ENCODE measurements at places on chromosomes 2 and 18.

DNA sequence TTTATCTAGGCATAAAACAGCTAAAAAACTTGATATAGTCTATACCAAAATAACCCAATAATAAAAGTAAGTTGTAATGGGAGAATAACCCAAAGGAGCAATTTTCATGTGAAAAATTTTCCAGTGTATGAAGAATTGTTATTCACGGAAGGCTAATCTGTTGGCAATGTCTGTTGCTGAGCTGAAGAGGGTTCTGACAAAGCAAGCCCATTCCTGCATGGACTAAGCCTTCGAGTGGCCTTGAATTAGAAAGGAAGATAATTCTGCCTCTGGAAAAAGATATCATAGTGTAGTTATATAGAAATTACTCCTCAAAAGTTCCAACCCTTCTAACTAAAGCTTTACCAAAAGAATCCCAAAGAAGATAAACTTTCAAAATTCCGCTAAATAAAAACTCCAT, 101.5 kb downstream of the MAP2 start:
- no peak for DNase-seq

- DNase-seq = no peak
These were observed 266.9 kb upstream of the GULP1 start for GRCh38 chr2:188024811-188025210.

- DNase-seq = no peak
These were observed 414.4 kb upstream of the ETAA1 start for GRCh38 chr2:66982766-66983165.

GRCh38 chr2:205730191-205730590, 47.9 kb downstream of the NRP2 start:
- DNase-seq = no peak

DNA sequence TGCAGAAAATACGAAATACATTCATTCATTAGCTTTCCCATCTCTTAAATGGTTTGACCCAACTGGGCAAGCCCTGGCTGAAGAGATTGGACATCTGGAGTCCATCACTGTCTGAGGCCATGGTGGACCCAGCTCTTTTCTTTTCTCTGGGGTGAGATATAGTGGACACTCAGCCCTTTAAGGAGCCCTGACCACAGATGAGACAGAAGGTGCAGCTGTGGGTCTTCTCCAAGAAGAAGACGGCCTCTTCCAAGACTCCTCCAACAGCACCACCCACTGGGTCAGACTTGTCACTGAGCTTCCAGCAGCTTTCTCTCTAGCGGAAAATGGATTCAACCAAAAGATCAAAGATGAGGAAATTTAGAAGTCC, 27.2 kb downstream of the TWIST2 start:
- no peak for DNase-seq

GRCh38 chr2:231932711-231932970, 6.4 kb upstream of the NPPC start:
- no peak for DNase-seq

DNA sequence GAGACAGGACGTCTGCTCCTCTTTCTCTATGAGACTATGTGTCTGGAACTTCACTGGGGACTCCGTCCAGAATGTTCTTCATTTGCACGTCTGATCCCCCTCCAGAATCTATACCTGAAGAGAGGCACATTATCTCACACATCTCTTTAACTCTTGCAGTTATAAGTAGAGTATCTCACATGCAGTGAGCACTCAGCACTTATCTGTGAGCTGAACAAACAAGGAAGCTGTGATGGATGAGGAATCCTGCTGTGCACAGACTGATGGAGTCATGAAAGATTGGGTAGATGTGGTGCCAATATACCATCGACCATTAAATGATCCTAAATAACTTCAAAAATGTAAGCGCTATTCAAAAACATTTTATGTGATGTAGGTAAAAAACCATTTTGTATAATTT, 888.3 kb upstream of the CELF4 start:
- DNase-seq = no peak

GRCh38 chr2:234879671-234880455, 72.0 kb upstream of the SH3BP4 start:
- no peak for DNase-seq

GRCh38 chr2:115162494-115163293, 720.3 kb downstream of the DPP10 start:
- DNase-seq = no peak

DNA sequence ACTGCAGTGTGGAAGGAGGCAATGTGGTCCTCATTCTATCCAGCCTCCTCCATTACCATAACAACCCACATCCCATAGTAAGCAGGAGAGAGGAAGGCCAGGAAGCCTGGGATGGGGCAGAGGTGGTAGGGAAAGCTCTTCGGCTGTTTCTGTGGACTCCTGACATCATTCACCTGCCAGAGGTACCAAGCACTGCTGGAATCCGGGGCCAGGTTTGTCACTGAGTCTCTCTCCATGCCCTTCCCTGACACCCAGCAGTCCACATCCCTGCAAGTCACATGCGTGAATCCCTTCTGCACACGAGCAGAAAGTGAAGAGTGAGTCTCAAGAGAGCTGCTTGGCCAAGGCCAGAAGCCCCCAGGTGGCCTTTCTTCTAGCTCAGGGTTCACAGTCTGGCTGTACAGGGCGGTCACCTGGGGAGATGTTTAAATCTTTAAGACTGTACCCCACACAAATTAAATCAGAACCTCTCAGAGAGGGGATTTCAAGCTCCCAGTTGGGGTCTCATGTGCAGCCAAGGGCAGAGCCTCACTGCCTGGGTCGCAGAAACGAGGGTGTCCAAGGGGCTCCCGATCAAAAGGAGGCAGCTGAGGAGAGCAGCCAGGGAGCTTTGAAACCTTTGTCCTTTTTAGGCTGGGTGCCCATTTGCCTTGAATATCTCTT, 94.2 kb downstream of the ARMC9 start:
- no peak for DNase-seq

DNA sequence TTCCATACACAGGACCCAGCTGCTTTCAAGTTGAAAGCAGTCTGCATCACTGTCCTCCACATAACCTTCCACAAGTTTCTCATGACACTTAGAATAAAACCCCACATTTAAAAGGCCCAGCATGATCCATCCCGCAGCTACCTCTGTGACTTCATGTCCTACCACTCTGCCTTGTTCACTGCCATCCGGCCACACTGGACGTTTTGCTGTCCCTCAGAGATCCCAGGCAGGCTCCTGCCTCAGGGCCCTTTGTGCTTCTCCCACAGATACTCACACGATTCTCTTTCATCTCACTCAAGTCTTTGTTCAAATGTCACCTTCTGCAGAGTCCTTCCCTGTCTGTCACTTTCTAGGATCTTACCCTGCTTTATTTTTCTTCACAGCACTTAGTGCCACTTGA, 232.9 kb upstream of the BOD1L2 start:
- DNase-seq = no peak

GRCh38 chr2:233501198-233502076, 65.1 kb downstream of the USP40 start:
- no peak for DNase-seq

DNA sequence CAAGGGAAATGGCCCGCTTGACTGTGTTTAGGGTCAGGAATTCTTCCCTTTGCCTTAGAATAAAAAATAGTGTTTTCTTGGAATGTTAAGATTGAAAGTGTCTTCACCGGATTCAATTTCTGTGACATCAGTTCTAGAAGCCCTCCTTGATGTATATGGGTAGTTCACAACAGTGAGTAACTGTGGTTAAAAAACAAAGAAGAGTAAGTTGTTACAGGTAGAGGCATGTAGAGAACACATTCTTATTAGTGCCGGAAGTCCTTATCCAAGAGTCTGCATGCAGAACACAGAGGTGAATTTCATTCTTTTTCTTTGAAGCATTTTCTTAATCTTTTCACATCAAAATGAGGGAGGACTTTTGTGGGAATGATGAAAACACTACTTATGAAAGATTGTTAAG, 105.5 kb downstream of the FMNL2 start:
- DNase-seq = no peak

DNA sequence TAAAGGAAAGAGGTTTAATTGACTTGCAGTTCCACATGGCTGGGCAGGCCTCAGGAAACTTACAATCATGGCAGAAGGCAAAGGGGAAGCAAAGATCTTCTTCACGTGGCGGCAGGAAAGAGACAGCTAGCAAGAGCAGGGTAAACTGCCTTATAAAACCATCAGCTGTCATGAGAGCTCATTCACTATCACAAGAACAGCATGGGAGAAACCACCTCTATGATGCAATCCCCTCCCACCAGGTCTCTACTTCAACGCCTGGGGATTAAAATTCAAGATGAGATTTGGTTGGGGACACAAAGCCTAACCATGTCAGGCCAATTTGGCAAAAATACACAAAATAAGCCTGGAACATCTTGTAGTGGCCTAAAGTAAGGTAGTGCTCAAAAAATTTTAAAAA, 152.6 kb downstream of the COL6A3 start:
- DNase-seq = no peak

GRCh38 chr2:96891591-96892333, 21.9 kb upstream of the SEMA4C start:
- DNase-seq = no peak

DNA sequence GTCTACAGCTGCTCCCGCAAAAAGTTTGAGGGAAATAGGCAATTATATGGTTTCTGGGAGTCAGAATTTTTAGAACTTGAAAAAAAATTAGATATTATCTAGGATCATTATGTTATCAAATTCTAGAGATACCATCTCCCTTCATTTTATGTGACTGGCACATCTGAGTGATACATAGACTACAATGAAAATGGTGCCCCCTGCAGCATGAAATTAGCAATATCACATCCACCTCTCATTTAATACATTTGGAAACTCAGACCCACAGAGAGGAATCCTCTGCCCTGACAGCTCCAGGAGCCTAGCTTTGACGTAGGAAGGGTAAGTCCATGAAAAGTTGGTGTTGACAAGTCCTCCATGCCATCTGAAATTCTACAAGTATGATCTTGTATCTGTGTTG, 381.6 kb downstream of the SUCLG1 start:
- no peak for DNase-seq

DNA sequence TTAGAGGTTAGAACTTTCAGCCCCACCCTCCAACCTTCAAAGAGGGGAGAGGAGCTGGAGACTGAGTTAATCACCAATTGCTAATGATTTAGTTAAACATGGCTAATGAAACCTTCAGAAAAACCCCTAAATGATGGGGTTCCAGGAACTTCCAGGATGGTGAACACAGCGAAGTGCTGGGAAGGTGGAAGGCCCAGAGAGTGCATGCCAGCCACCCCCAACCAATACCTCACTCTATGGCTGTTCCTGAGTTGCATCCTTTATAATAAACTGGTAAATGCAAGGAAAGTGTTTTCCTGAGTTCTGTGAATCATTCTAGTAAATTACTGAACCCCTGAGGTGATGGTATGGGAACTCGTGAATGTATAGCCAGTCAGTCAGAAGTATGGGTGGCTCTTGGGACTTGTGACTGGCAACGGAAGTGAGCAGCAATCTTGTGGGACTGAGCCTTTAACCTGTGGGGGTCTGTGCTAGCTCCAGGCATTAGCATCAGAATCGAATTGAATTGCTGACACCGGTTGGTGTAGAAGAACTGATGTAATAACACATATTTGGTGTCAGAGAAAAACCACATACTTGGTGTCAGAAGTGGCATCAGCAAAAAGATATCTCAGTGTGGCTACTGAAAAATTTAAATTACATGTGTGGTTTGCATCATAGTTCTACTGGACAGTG, 37.4 kb downstream of the NPHP1 start:
- DNase-seq = no peak

- no peak for DNase-seq
These were observed 36.5 kb downstream of the BCL2L11 start for GRCh38 chr2:111157071-111157661.

- DNase-seq = no peak
These were observed 28.2 kb downstream of the SOX11 start for GRCh38 chr2:5720426-5720825.

DNA sequence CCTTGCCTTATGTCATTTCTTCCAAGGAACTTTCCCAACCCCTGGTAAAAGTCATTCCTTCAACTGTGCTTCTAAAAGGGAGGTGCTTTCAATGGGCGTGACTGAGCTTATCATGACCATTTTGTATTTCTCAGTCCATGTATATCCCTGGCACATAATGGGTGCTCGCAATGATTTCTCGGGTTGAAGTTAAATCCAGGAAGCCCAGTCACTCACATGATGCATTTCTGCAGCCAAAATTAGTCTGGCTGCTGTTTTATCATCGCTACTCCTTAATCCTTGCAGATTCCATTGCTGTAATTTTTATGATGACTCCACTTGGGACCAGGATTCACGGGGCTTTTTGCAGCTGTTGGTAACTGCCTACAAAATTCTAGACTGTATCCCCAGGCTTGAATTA, 25.9 kb upstream of the RFX8 start:
- DNase-seq = no peak

GRCh38 chr2:136801661-136802060, 36.3 kb downstream of the THSD7B start:
- DNase-seq = no peak

DNA sequence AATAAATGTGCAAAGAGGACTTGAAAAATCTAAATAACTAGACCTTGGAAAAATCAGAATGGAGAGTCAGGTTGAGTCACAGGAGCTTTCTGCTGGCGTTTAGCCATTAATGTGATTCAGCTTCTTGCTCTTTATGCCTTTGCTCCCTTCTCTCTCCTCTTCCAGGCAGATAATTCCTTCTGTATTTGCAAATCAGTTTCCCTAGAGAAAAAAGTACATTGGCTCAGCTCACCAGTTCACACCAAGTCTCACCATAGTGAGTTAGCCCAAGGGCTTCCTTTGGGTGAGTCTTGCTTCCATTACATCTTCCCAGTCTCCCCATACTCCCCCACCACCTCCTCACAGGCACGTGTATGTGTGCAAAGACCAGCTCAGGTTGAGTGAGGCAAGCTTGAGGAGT, 73.6 kb downstream of the CYBRD1 start:
- DNase-seq = no peak

- no peak for DNase-seq
These were observed 118.3 kb downstream of the RPRM start for GRCh38 chr2:153360239-153360638.

DNA sequence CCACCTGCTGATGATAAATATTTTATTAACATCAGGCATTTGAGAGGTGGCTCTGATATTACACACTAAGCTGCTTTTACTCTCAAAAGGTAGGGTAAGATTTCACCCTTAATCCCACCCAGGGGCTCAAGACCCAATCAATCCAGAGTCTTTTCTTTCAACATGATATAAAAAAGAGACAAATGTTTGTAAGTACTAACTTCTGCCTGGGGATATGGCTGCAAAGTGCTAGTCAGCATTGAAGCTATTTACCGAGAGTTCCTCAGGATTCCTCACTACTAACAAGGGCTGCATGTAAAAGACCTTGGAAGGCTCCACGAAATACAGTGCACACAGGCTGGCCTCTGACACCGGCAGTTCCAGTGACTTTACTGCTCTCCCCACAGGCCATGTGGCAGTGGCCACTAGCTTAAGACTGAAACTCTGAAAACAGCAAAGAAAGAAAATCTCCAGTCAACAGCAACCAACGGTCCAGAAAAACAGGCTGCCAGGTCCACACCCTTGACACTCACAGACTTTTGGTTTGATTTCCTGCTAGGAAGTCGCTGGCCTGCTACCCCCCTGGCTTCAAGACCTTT, 11.2 kb downstream of the MREG start:
- DNase-seq = no peak

- DNase-seq = no peak
These were observed 98.3 kb downstream of the NAB1 start for GRCh38 chr2:190746971-190747761.

All from D721Med (cell line).